ENCODE measurements at places on chromosomes 1 and 21.
A peak's percentile ranks its signal among the peaks of the same experiment; 100 is the strongest.

DNA sequence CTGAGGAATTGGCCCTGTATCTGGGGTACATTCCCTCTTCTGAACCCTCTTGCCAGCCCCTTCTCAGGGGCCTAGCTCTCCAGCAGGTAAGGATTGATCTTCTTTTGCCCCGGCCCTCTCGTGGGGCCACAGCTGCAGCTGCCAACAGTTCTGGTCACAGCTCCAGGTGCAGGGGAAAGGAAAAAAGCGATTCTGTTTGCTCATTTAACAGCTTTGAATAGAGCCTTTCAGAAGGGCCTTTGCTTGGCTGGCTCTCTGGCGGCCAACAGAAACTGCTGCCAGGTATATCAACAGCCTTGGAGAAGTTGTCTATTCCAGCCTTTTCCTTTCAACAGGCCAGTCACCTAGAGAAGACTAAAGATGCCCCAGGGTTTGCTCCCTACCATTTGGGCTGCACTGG lies 16.1 kb upstream of the FMOD start:
- H3K4me1 ChIP-seq = no peaks in the 10 kb centered on the region
- no peaks in the 10 kb centered on the region for H3K36me3 ChIP-seq
- H3K27me3 ChIP-seq = no peaks in the 10 kb centered on the region
- no peak overlapping the region for H3K27ac ChIP-seq

- DNase-seq = no peak
- peaks cover 56% of the 10 kb centered on the region for H3K4me1 ChIP-seq
- no peak overlapping the region for H3K4me3 ChIP-seq
- H3K27ac ChIP-seq = peak overlapping the region; percentile 30
Observed at GRCh38 chr1:160607672-160608032, 28.4 kb upstream of the CD84 start.

- no peak overlapping the region for H3K4me3 ChIP-seq
- H3K27ac ChIP-seq = no peak overlapping the region
- no peaks in the 10 kb centered on the region for H3K27me3 ChIP-seq
- no peaks in the 10 kb centered on the region for H3K36me3 ChIP-seq
- no peaks in the 10 kb centered on the region for H3K4me1 ChIP-seq
- no peak for DNase-seq
Observed at GRCh38 chr1:48028218-48029069, 31.3 kb upstream of the TRABD2B start.

DNA sequence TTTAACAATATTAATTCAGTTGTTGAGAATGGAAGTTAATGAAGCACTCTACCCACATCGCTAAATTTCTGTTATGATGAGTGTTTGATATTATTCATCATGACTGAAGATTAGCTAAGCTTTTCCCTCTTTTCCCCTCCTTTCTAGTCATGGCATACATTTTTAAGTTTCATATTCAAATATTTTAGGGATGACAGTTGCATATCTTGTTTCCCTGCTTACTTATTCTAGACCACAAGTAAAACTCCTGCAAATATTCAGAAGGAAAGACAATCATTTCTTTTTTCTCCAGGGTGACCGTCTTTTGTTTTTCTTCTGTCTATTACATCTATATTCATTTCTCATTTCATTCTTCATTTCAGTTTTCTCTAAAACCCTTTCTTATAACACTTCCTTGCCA lies 906.0 kb downstream of the ADGRL2 start:
- no peaks in the 10 kb centered on the region for H3K36me3 ChIP-seq
- no peak overlapping the region for H3K27ac ChIP-seq
- no peak for DNase-seq
- no peaks in the 10 kb centered on the region for H3K27me3 ChIP-seq

DNA sequence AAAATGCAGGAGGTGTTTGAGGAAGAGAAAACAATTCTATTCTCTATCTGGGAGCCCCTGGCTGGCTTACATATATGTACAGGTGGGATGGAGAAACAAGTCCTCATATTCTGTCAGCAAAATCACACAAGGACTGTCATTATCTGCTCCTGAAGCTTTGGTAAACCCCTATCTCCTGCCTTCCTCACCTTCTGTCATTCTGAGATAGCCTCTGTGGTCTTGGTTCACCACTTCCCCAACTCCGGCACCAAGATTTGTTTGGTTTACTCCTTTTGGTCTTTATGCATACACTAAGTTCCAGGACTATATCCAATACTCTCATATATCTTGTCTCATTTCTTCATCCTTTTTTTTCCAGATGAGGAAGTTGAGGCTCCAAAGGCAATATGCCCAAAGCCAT lies 551.1 kb downstream of the PLPP3 start:
- H3K27me3 ChIP-seq = no peaks in the 10 kb centered on the region
- H3K36me3 ChIP-seq = no peaks in the 10 kb centered on the region
- no peaks in the 10 kb centered on the region for H3K4me1 ChIP-seq

- H3K27me3 ChIP-seq = no peaks in the 10 kb centered on the region
- DNase-seq = no peak
- H3K36me3 ChIP-seq = no peaks in the 10 kb centered on the region
- no peaks in the 10 kb centered on the region for H3K4me1 ChIP-seq
- H3K4me3 ChIP-seq = no peak overlapping the region
Observed at GRCh38 chr1:47791879-47792608, 205.1 kb downstream of the TRABD2B start.

DNA sequence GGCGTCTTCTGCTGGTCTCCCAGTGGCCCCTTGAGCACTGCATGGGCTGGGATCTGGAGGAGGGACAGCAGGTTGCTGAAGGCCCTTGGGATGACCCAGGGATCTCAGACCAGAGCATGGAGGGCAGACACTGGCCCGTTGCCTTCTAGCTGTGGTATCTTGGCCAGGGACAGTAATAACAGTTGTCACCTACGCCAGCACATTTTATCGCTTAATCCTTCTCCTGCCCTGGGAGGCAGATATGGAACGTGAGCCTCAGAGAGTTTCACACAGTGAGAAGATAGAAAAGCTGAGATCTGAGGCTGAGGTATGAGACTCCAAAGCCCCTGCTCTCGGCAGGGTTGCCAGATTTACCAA lies 40.1 kb upstream of the RD3 start:
- DNase-seq = no peak
- H3K27me3 ChIP-seq = no peaks in the 10 kb centered on the region
- H3K4me1 ChIP-seq = peaks cover 6% of the 10 kb centered on the region
- no peak overlapping the region for H3K4me3 ChIP-seq
- H3K36me3 ChIP-seq = no peaks in the 10 kb centered on the region
- H3K27ac ChIP-seq = no peak overlapping the region

DNA sequence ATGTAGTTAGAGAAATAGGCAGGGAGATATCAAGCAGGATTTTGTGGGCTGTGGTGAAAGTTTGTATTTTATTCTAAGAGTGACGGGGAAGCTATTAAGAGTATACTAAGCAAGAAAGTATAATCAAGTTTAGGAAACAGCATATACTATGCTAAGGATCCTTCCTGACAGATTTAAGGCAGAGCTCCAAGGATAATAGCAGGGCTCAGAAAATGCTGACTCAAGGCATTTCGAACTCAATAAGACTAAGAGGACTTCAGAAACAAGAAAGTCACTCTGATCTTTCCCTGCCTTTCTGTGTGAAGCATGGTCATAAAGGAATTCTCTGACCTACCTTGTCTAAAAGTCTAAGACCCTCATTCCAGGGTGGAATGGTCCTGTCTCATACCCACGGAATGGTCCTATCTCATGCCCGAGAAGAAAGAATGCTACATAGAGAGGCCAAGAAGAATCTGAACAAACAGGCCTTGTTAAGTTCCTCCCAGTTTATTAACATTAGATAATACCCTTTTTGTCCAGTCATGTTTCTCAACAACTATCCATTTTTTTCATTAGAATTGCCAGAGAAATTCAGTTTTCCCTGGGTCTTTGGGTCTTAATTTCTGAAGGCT lies 59.1 kb downstream of the HFM1 start:
- no peak overlapping the region for H3K27ac ChIP-seq
- no peak overlapping the region for H3K4me3 ChIP-seq
- no peaks in the 10 kb centered on the region for H3K27me3 ChIP-seq
- no peaks in the 10 kb centered on the region for H3K36me3 ChIP-seq

DNA sequence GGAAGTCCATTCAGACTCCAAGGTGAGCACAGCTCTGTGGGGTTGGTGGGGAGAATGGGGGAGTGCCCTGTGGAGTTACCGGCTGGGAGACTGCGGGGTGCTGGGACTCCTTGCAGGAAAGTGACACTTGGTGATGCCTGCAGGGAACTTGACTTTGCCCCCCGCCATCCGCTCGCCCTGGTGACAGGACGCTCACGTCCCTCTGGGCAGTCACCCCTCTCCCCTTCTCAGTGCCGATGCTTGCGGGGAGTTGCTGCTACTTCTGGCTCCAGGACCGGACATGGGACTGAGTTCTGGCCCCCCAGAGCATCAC lies 209.5 kb upstream of the C1orf174 start:
- no peaks in the 10 kb centered on the region for H3K4me1 ChIP-seq
- H3K27ac ChIP-seq = no peak overlapping the region
- no peak overlapping the region for H3K4me3 ChIP-seq
- H3K36me3 ChIP-seq = no peaks in the 10 kb centered on the region
- H3K27me3 ChIP-seq = no peaks in the 10 kb centered on the region
- no peak for DNase-seq

DNA sequence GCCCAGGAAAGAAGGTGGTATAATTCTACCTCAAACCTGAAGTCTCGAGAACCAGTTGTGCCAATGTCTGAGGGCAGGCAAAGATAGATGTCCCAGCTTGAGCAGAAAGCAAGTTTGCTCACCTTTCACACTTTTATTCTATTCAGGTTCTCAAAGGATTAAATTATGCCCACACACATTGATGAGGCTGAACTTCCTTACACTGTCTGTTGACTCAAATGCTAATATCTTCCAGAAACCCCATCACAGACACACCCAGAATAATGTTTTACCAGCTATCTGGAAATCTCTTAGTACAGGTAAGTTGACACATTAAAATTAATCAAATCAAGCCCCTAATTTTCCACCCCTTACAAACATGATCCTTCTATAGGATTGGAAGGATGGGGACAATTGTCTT lies 605.7 kb downstream of the NUF2 start:
- DNase-seq = no peak
- H3K36me3 ChIP-seq = no peaks in the 10 kb centered on the region
- H3K4me1 ChIP-seq = no peaks in the 10 kb centered on the region
- H3K4me3 ChIP-seq = no peak overlapping the region

DNA sequence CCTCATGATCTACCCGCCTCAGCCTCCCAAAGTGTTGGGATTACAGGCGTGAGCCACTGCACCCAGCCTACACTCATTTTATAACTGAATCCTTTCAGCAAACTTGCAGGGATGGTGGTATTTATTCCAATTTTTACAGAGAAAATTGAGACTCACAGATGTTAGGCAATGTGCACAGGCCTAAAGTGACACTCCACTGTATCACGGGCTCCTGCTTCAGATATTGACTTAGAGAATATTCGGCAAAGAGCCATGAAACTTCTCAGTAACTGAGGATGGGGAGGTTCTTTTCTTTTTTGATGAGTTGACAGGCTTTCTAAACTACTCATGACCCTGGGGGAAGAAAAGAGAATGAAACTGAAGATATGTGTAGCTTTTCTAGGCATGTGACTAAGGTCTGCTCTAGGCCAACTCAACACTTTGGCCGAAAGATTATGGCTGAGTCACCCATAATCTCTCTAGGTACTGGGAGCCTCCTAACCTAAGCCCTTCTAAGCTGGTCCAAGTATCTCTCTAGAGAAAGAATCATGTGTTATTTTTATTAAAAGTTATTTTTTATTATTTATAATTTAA lies 19.9 kb upstream of the PTCH2 start:
- no peaks in the 10 kb centered on the region for H3K27me3 ChIP-seq
- no peak overlapping the region for H3K27ac ChIP-seq
- no peak overlapping the region for H3K4me3 ChIP-seq
- no peaks in the 10 kb centered on the region for H3K36me3 ChIP-seq
- no peaks in the 10 kb centered on the region for H3K4me1 ChIP-seq

DNA sequence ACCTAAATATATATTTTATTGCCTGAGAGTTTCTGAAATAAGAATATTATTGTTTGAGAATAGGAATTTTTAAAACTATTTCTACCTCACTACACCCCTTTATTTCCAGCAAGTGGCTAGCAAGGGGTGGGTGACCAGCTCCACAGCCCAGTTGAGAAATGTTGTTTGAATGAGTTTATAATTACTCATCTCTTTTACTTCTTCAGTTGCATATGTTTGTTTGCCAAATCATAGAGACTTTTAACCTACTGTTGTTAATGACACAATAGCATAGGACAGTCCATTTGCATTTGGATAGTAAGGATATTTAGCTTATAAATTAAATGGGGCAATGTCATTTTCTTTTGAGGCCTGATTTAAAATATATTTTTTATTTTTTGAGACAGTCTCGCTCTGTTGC lies 127.8 kb downstream of the NRDC start:
- H3K4me3 ChIP-seq = no peak overlapping the region
- H3K4me1 ChIP-seq = no peaks in the 10 kb centered on the region
- H3K27me3 ChIP-seq = no peaks in the 10 kb centered on the region
- H3K27ac ChIP-seq = no peak overlapping the region

DNA sequence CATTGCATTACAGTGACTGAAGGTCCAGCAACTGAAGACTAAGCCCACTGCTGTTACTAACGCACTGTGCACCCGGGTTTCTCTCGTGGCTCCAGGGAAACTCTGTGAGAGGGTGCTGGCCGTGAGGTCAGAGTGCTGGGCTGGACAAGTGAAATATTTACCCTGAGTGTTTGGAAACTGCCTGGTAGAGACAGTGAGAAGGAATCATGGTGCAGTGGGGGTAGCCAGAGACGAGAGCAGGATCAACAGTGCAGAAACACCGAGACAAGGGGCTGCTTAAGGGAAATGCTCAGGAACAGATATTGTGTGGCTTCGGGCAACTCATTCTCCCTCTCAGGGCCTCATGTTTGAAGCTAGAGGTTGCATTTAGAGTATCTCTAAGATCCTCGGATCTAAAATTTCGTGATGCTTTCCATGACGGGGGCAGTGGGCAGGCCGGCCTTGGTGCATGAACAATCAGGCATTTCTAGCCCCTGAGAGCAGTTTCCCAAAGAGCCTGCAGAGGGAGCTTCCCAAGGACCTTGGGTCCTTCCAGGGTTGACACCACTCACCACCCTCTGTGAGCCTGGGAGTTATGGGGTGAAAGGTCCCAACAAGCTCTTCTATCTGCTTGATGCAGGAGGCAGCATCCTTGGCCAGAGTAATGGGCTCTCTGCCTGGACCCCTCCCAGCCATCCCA lies 9.7 kb downstream of the CD2 start:
- peak overlapping the region; percentile 10 for H3K4me3 ChIP-seq
- peaks cover 81% of the 10 kb centered on the region for H3K36me3 ChIP-seq
- peak overlapping the region; percentile 88 for H3K27ac ChIP-seq
- peaks cover 97% of the 10 kb centered on the region for H3K4me1 ChIP-seq
- no peaks in the 10 kb centered on the region for H3K27me3 ChIP-seq
- no peak for DNase-seq

DNA sequence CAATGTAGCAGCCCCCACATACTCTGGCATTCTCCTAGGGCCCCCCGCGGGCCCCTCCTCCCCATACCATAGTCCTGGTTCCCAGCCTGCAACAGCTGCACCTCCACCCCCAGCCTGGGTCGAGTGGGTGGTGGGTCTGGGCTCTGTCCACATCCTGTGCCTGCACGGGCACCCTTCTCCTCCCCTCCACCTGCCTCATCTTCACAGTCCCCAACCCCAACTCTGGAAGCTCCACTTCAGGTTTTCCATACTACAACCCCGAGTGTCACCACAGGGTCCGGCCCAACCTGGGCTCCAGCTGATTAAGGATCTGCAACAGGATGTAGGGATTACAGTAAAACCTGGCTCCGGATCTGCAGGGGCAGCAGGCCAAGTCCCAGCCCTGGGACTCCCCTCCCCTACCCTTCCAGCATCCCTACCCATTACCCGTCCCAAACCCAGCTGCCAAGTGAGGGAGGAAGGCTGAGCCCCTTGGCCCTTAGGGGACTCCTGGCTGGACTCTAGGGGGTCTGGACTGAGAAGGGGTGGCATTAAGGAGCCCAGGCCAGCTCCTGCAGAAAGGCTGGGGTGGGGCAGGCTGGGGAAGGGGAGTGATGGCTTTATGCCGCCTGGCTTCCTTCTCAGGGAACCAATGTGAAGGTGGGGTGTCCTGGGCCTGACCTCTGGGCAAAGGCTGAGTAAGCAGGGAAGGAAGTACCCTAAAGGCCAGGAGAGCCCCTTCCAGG lies 116.8 kb downstream of the CASZ1 start:
- H3K4me3 ChIP-seq = no peak overlapping the region
- H3K27me3 ChIP-seq = no peaks in the 10 kb centered on the region
- no peaks in the 10 kb centered on the region for H3K4me1 ChIP-seq
- no peak for DNase-seq
- no peak overlapping the region for H3K27ac ChIP-seq

Data from CD4-positive, alpha-beta memory T cell (primary cell).